ENCODE measurements at places on chromosomes 2 and 18.

DNA sequence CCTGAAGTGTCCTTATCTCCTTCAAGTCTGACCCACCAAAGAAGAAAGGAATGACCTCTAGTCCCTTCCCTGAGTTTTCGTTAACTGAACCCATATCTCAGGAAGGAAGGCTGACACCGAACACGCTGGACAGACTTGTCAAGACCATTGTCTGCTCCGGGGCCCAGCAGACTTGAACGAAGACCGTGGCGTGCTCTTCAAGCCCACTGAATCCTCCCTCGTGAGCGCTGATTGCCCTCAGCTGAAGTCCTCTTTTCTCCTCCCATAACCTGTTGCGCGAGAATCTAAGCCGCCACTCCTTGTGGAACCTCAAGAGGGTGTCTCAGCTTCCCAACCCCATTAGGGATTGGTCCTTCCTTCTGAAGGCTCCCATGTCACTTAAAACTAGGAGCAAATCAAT, 634 bp upstream of the CNDP1 start:
- H3K27ac ChIP-seq = no peak overlapping the region
- H3K36me3 ChIP-seq = no peaks in the 10 kb centered on the region
- no peak overlapping the region for H3K4me3 ChIP-seq

DNA sequence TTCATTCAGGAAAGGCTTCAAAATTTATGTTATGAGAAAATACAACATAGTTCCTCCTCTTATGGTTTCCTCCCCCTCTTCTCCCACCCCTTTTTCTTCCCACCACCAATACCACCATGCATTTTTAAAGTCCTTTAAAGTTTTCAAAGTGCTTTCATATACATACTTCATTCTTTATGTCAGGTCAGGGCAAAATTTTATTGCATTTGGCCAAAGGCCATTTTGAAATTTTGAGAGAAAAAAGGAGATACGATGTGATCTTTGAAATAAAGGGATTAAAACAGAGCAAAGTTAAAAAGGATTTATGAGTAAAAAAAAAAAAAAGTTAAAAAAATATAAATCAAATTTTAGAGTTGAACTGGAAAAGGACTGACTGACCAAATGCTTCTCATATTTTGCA, 792.5 kb upstream of the FANCL start:
- H3K36me3 ChIP-seq = no peaks in the 10 kb centered on the region
- H3K4me3 ChIP-seq = no peak overlapping the region
- H3K27me3 ChIP-seq = no peaks in the 10 kb centered on the region

DNA sequence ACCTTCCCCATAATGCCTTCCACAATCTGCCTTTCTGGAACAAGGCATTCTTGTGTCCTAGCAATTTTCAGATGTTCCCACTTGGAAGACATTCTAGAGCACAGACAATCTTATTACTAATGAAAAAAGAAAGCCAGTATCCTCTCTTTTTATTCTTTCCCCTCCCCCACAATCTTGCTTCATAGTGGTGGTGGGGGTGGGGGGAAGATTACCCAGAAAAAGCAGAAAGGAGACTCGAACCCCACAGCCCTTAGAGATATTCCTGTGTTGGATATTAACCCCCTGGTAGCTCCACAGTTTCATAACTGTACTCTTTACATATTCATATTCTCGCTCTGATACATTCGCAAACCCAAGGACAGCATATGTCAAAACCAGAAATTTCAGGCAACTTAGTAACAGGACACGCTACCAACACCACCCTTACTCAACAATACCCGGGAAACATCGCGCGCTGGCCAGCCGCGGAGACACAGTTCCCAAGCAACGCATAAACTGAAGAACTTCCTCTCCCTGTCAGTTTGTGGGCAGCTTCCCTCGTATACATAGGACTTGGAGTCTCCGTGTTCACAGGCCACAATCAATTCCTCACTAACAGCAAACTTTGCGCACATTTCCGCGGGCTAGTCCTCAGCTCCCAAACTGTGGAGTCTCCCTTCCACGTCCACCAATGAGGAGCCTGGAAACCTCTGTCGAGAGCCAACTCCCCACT, 793 bp downstream of the NR4A2 start:
- peaks cover 16% of the 10 kb centered on the region for H3K4me1 ChIP-seq
- H3K36me3 ChIP-seq = no peaks in the 10 kb centered on the region
- H3K4me3 ChIP-seq = no peak overlapping the region
- no peaks in the 10 kb centered on the region for H3K27me3 ChIP-seq
- no peak overlapping the region for H3K27ac ChIP-seq

GRCh38 chr18:36728345-36728744, 100.5 kb downstream of the TPGS2 start:
- no peak for DNase-seq
- H3K27ac ChIP-seq = no peak overlapping the region
- H3K4me1 ChIP-seq = peaks cover 23% of the 10 kb centered on the region
- no peaks in the 10 kb centered on the region for H3K27me3 ChIP-seq
- no peak overlapping the region for H3K4me3 ChIP-seq

DNA sequence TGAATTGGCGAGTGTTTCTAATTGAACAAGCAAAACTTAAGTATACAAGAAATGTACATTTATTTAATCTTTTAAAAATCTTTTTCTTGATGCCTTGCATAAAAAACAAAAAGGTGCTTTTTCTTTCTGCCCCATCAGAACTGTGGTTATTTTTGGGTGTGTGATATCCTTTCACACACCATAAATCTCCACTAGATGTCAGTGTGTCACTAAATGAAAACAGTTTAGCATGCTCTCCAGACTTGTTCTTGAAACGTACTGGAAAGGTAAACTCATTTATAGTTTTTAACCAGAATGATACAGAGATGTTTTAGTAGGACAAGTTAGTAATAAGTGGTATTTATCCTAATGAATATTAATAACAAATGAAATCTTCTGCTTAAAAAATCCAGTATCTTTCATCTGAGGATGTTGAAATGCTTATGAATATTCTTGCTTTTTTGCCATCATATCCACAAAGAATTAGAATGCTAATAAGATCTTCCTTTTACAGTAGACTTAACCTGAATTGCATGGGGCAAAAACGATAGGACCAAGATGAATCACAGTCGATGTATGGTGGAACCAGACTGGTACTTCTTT, 96.8 kb downstream of the UBE2E3 start:
- peak; percentile 89 for DNase-seq
- no peak overlapping the region for H3K4me3 ChIP-seq
- H3K27me3 ChIP-seq = no peaks in the 10 kb centered on the region
- H3K4me1 ChIP-seq = peaks cover 29% of the 10 kb centered on the region

DNA sequence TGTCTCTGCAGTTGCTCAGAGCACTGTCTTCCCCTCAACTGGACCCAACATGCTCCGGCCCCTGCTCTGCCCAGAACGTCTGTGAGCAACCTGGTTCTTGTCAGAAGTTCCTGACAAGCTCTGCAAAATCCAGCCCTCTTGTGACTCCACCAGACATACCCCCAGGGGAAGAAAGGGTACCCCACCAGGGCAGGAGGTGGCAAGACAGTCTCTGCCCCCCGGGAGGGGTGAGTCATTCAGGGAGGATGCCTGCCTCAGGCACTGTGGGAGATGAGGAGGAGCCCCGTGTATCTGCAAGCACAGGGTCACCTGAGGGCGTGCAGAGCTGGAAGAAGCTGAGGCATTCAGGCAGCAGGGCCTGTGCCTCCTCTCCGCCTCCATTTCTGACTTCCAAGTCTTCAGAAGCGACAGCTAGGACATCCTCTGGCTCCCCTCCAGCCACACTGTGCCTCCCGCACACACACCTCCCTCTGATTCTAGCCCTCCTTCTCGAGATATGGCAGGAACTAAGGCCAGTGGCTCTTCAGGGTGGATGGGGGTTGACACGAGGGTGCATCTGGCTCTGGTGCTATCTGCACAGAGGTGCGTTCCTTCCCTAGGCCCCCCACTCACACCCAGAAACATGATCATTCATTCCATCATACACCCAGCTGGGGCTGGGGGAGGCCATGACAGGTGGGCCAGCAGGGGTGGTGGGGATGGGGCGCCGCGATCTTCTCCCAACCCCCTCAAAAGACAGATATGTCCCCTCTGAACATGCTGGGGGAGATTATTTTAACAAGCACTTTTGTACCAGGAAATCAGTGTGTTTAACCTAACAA, 222.2 kb downstream of the CYP26B1 start:
- no peak overlapping the region for H3K4me3 ChIP-seq
- no peaks in the 10 kb centered on the region for H3K36me3 ChIP-seq
- no peaks in the 10 kb centered on the region for H3K27me3 ChIP-seq
- H3K27ac ChIP-seq = no peak overlapping the region

DNA sequence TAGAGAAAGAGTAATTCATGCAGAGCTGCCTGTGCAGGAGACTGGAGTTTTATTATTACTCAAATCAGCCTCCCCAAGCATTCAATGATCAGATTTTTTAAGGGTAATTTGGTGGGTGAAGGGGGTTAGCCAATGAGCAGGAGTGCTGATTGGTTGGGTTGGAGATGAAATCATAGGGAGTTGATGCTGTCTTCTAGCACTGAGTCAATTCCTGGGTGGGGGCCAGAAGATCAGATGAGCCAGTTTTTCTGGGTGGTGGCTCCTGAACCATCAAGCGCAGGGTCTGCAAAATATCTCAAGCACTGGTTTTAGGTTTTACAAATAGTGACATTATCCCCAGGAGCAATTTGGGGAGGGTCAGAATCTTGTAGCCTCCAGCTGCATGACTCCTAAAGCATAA, 312.8 kb upstream of the THSD7B start:
- no peak for DNase-seq
- no peaks in the 10 kb centered on the region for H3K36me3 ChIP-seq
- H3K27me3 ChIP-seq = no peaks in the 10 kb centered on the region
- H3K27ac ChIP-seq = no peak overlapping the region

DNA sequence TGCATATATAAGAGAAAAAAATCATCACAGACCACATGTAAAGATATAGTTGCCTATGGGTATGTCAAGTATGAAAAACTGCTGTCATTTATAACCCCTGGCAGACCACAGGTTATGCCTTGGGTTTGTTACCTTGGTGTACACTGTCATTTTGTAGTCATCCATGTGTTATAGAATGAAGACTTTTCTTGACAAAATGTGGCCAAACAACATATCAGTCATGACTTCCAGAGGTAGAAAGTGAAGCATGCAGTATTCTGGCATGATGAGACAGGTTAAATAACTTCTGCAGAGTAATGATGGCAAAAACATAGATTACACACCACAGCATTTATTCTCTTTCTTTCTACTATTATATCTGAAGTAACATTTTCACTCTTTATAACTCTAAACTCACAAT, 74.9 kb upstream of the NEUROD1 start:
- H3K27me3 ChIP-seq = no peaks in the 10 kb centered on the region
- no peak overlapping the region for H3K4me3 ChIP-seq
- H3K4me1 ChIP-seq = no peaks in the 10 kb centered on the region
- H3K36me3 ChIP-seq = no peaks in the 10 kb centered on the region
- DNase-seq = no peak
- no peak overlapping the region for H3K27ac ChIP-seq

DNA sequence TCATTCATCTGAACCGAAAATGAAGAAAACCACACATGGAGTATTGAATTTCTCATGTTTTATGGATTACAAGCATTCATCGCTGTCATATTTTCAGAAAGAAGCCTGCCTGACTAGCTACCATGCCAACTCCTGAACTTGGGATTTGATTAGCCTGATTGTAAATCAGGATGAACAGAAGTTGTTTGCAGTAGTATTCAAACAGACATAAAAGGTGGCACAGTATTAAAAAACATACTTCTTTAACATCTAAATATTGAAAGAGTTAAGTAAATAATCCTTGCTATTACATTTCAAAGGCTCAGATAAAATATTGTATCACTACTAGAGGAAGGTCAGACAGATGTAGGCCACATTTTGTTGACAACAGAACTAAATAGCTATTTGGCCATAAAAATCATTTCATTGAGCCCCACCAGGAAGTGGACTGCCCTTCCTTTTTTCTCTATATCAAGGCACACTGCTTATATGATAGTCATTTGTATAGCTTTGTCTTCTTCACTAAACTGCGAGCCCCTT, 21.6 kb downstream of the SLC38A11 start:
- DNase-seq = no peak
- H3K4me1 ChIP-seq = no peaks in the 10 kb centered on the region
- no peaks in the 10 kb centered on the region for H3K36me3 ChIP-seq
- no peaks in the 10 kb centered on the region for H3K27me3 ChIP-seq

- peak; percentile 69 for DNase-seq
- peak overlapping the region; percentile 78 for H3K27ac ChIP-seq
- H3K27me3 ChIP-seq = no peaks in the 10 kb centered on the region
- H3K4me1 ChIP-seq = peaks cover 33% of the 10 kb centered on the region
- peak overlapping the region; percentile 87 for H3K4me3 ChIP-seq
Measured at GRCh38 chr2:61016392-61017002, 1.0 kb upstream of the PEX13 start.

DNA sequence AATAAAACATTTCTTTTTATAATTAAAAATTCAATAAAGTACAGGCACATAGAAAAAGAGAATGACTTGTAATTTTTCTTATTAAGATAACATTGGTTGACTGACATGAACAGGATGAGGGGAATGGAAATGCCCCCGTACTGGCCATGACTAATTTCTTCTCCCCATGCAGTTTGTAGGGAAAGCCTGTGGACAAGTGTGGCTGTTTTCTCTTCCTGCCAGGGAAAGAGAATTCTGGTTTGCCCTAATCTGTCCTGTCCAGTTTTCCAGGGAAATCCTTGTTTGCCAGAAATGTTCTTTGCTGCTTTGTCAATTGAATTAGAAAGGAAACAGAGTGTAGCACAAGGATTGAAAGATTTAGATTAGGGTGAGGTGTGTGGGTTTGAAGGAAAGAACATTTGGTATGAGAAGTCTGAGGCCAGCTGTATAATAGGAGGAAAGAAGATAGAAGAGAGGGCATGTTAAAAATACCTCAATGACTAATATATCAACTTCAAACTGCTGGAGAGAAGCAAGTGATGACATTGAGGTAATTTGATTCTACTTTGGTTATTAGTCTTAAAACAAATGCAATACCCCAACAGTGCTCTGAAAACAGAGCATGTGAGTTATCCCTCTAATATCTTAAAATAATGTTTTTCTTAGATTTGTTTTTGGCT, 593.9 kb upstream of the ZNF804A start:
- no peaks in the 10 kb centered on the region for H3K27me3 ChIP-seq
- H3K36me3 ChIP-seq = no peaks in the 10 kb centered on the region
- H3K4me1 ChIP-seq = no peaks in the 10 kb centered on the region
- H3K4me3 ChIP-seq = no peak overlapping the region

DNA sequence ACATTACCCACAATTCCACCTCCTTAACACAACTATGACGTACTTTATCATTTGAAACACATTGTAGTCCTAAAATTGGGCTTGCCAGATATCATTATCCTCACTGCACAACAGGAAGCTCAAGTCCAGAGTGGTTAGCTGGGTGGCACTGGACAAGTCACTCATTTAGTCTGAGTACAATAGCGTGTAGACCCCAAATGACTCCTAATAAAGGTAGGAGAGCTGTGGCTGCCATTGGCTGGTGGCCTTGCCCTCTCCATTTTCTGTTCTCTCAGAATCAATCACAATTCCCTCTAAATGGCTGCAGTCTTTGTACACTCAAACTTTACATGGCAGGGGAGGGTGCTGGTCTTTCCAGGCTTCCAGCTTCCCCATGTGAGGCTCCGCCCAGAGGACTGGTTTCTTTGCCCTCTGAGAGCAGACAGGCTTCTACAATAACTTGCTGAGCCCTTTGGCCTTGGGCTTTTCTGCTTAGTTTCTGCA, 11.7 kb downstream of the PSTPIP2 start:
- no peak for DNase-seq
- H3K27me3 ChIP-seq = no peaks in the 10 kb centered on the region
- H3K27ac ChIP-seq = no peak overlapping the region
- peaks cover 6% of the 10 kb centered on the region for H3K4me1 ChIP-seq

Data from Karpas-422 (cell line).